Breast epithelium (tissue), 4 donors: ENCODE measurements at places on chromosomes 1 and 21. TPM values are rescaled to one million over a fixed set of nuclear protein-coding genes. Genes with fewer than 3 reads are reported as not detected.

- H3K27me3 ChIP-seq: no peaks in the 10 kb centered on the region
- H3K27ac ChIP-seq: no peak overlapping the region
- H3K36me3 ChIP-seq: no peaks in the 10 kb centered on the region
- no peak for DNase-seq
- no peak overlapping the region for H3K4me3 ChIP-seq
Observed at GRCh38 chr21:30733026-30733425, 14.0 kb downstream of the KRTAP21-2 start.

GRCh38 chr1:76247261-76247852 is 172.8 kb downstream of the ST6GALNAC3 start:
- H3K36me3 ChIP-seq: no peaks in the 10 kb centered on the region
- DNase-seq: no peak
- no peak overlapping the region for H3K4me3 ChIP-seq
- no peaks in the 10 kb centered on the region for H3K27me3 ChIP-seq

PTCH2 gene
- 1.3 TPM for total RNA-seq

- H3K4me3 ChIP-seq: no peak overlapping the region
- no peaks in the 10 kb centered on the region for H3K36me3 ChIP-seq
- DNase-seq: no peak
- H3K27me3 ChIP-seq: no peaks in the 10 kb centered on the region
Observed at GRCh38 chr21:36104317-36105300, 30.3 kb upstream of the CBR3 start.

GALE gene
- total RNA-seq: 31.2 TPM

ANGPTL7 gene
- 6.6 TPM for total RNA-seq

- H3K4me3 ChIP-seq: no peak overlapping the region
- no peaks in the 10 kb centered on the region for H3K4me1 ChIP-seq
- H3K27me3 ChIP-seq: no peaks in the 10 kb centered on the region
- no peak for DNase-seq
- H3K36me3 ChIP-seq: no peaks in the 10 kb centered on the region
- no peak overlapping the region for H3K27ac ChIP-seq
Observed at GRCh38 chr21:41561701-41562100, 53.7 kb upstream of the TMPRSS2 start.

DNA sequence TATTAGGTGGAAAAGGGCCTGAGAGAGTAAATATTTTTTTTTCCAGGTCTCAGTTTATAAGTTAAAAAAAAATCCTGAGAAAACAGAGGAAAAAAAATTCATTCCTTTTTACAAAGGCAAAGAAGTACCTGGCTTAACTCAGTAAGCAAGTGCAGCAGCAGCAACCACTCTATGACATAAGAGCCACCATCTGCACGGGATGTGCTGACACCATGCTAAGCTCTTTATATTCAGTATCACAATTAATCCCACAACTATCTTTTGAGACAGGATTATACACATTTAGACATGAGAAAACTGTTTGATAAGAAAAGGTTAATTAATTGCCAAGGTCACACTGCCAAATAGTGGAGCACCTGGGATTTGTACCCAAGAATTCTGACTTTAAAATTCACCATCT is 13.4 kb upstream of the DPT start:
- H3K4me3 ChIP-seq: no peak overlapping the region
- H3K4me1 ChIP-seq: no peaks in the 10 kb centered on the region
- no peak for DNase-seq
- H3K36me3 ChIP-seq: no peaks in the 10 kb centered on the region
- no peaks in the 10 kb centered on the region for H3K27me3 ChIP-seq

GRCh38 chr1:95780836-95781235 is 546.8 kb downstream of the RWDD3 start:
- H3K27me3 ChIP-seq: no peaks in the 10 kb centered on the region
- DNase-seq: no peak

TCP10L gene
- total RNA-seq: 0.73 TPM

DNA sequence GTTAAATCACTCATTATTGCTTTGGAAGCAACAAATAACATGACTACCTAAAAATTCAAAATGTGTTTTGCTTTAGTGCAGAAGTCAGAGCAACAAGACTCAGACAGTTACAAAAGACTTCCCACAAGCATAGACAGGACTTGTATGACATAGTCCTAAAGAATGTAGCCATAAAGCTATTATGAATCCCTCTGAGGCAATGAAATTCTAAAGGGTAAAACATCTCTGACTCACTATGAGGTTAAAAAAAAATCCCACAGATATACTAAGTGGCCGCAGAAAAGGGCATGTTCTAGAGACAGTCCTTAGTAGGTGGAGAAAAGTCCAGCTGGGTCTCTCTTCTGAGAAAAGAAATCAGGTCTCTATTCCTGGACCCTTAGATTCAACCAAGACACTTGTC is 4.9 kb downstream of the PRKAB2 start:
- no peak for DNase-seq
- H3K36me3 ChIP-seq: no peaks in the 10 kb centered on the region
- no peak overlapping the region for H3K27ac ChIP-seq
- no peaks in the 10 kb centered on the region for H3K4me1 ChIP-seq

ANKRD34A gene
- total RNA-seq: 0.59 TPM

DNA sequence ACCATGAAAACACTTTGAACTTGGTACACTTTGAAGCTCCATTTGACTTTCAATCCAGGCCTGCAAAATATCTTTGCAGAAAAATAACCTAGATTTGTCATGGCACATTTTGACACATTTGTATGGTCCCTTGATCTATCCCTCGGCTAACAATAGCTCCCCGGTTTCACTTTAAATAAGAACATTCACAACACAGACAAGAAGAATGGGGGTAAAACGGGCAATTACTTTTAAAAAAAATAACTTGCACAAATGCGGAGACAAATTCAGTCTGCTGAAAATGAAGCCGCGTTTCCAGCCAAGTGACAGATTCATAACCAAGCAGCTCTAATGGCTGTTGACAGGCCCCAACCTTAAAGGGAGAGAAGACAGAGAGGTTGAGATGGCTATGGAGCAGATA is 218.2 kb downstream of the NPHP4 start:
- H3K36me3 ChIP-seq: no peaks in the 10 kb centered on the region
- H3K27ac ChIP-seq: no peak overlapping the region
- H3K27me3 ChIP-seq: peaks cover 8% of the 10 kb centered on the region
- H3K4me1 ChIP-seq: no peaks in the 10 kb centered on the region

GRCh38 chr21:26909972-26910371 is 56.9 kb downstream of the ADAMTS5 start:
- DNase-seq: no peak
- no peak overlapping the region for H3K4me3 ChIP-seq
- no peaks in the 10 kb centered on the region for H3K4me1 ChIP-seq
- no peaks in the 10 kb centered on the region for H3K27me3 ChIP-seq
- no peaks in the 10 kb centered on the region for H3K36me3 ChIP-seq
- no peak overlapping the region for H3K27ac ChIP-seq

DNA sequence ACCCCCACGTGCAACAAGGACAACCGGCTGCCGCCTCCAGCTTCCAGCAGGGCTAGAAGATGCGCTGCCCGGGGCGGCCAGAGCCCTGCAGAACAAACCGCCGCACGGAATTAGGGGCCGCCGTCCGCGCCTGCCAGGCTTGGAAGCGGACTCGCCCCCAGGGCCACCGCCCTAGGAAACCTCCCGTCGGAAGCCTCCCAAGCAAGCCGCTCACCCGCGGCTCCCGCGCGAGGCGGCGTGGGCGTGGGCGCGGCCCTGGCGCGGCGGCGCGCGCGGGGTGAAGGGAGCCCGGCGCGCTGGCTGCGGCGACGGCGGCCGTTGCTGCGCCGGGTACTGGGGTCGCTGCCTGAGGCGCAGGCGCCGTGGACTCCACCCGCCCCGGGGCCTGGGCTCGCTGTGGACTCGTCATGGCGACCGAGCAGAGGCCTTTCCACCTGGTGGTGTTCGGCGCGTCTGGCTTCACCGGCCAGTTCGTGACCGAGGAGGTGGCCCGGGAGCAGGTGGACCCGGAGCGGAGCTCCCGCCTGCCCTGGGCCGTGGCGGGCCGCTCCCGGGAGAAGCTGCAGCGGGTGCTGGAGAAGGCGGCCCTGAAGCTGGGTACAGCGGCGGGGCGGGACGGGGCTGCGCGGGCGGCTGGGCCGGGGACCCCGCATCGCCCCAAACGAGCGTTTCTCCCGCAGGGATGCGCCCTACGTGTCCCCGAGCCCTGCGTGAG is at the start of gene SCCPDH:
TSS of gene SCCPDH (plus strand) at position 394 of the 715 bp plus-strand sequence. CDS start at position 408, 14 bp downstream.
- peak; percentile 18 for DNase-seq
- no peaks in the 10 kb centered on the region for H3K4me1 ChIP-seq
- peak within 1 kb of the TSS; percentile 74 for H3K4me3 ChIP-seq
- no peaks in the 10 kb centered on the region for H3K27me3 ChIP-seq
- no peaks in the 10 kb centered on the region for H3K36me3 ChIP-seq

DNA sequence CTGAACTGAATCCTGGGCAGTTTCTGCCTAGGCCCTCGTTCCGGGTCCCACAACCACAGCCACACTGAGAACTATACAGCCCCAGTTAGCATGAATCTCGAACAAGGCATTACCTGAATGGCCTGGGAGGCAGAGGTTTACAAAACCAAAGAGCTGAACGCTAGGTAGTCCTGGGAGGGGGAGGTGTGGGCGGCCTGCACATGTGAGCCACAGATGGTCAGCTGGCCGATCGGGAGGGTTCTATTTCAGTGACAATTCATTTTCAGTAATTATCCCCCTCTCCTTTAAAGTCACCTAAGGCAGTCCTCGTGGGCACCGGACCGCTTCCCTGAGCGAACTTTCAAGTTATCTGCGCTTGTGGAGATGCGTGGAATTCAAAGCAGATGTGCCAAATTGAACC is 111.9 kb downstream of the GLIS1 start:
- H3K4me3 ChIP-seq: no peak overlapping the region
- H3K27me3 ChIP-seq: no peaks in the 10 kb centered on the region
- no peaks in the 10 kb centered on the region for H3K36me3 ChIP-seq

DNA sequence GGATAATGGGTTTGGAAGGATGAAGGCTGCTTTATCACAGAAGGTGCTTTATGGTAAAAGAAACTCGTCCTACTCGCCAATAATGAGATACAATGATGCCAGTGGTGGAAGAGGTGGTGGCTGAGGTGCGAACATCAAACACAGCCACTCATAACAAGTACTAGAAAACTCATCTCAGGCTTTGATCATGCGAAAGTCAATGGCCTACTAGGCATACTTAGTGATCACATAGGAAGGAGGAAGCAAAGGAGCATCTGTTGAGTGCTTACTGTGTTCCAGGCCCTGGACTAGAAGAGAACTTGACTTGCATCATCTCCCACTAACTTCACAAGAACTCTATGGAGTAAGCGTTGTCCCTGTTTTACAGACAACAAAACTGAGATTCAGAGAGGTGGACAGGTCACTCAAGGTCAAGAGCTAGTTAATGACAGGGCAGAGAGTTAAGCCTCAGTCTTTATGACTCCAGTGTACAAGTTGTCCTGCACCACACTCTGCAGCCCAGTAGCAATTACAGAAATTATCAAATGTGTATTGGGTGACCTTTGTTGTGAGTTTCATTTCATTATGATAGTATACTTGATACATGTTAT is 33.6 kb downstream of the RUNX1 start:
- DNase-seq: no peak
- no peaks in the 10 kb centered on the region for H3K36me3 ChIP-seq
- H3K4me1 ChIP-seq: no peaks in the 10 kb centered on the region
- no peaks in the 10 kb centered on the region for H3K27me3 ChIP-seq

DDAH1 gene
- total RNA-seq: 24.3 TPM

PRPF38A gene
- 13.1 TPM for total RNA-seq

- H3K4me3 ChIP-seq: no peak overlapping the region
- DNase-seq: no peak
- no peaks in the 10 kb centered on the region for H3K27me3 ChIP-seq
Observed at GRCh38 chr1:186578325-186579016, 101.8 kb downstream of the PTGS2 start.

IL24 gene
- not detected for total RNA-seq

GRCh38 chr1:99648107-99648506 is 2.2 kb downstream of the PALMD start:
- H3K27me3 ChIP-seq: no peaks in the 10 kb centered on the region
- DNase-seq: peak; percentile 31
- peak overlapping the region; percentile 85 for H3K27ac ChIP-seq
- no peaks in the 10 kb centered on the region for H3K36me3 ChIP-seq
- H3K4me1 ChIP-seq: no peaks in the 10 kb centered on the region
- peak overlapping the region; percentile 41 for H3K4me3 ChIP-seq

TRIM67 gene
- total RNA-seq: not detected

STXBP3 gene
- 127 TPM for total RNA-seq

GRCh38 chr1:154335025-154335714 is 9.8 kb downstream of the ATP8B2 start:
- H3K27ac ChIP-seq: peak overlapping the region; percentile 23
- H3K4me1 ChIP-seq: no peaks in the 10 kb centered on the region
- peak; percentile 62 for DNase-seq
- no peaks in the 10 kb centered on the region for H3K27me3 ChIP-seq
- no peak overlapping the region for H3K4me3 ChIP-seq

GRCh38 chr1:229940684-229941083 is 126.4 kb upstream of the GALNT2 start:
- H3K27ac ChIP-seq: no peak overlapping the region
- no peak overlapping the region for H3K4me3 ChIP-seq
- no peaks in the 10 kb centered on the region for H3K4me1 ChIP-seq

GRCh38 chr1:52916241-52916975 is 5.1 kb downstream of the ECHDC2 start:
- no peak for DNase-seq
- H3K36me3 ChIP-seq: no peaks in the 10 kb centered on the region
- H3K27me3 ChIP-seq: no peaks in the 10 kb centered on the region
- H3K4me1 ChIP-seq: no peaks in the 10 kb centered on the region

- no peak overlapping the region for H3K27ac ChIP-seq
- no peaks in the 10 kb centered on the region for H3K27me3 ChIP-seq
- H3K4me3 ChIP-seq: no peak overlapping the region
- no peaks in the 10 kb centered on the region for H3K4me1 ChIP-seq
- no peaks in the 10 kb centered on the region for H3K36me3 ChIP-seq
Observed at GRCh38 chr1:104780470-104781078, 1030.9 kb downstream of the AMY1C start.

CNR2 gene
- total RNA-seq: not detected

DNA sequence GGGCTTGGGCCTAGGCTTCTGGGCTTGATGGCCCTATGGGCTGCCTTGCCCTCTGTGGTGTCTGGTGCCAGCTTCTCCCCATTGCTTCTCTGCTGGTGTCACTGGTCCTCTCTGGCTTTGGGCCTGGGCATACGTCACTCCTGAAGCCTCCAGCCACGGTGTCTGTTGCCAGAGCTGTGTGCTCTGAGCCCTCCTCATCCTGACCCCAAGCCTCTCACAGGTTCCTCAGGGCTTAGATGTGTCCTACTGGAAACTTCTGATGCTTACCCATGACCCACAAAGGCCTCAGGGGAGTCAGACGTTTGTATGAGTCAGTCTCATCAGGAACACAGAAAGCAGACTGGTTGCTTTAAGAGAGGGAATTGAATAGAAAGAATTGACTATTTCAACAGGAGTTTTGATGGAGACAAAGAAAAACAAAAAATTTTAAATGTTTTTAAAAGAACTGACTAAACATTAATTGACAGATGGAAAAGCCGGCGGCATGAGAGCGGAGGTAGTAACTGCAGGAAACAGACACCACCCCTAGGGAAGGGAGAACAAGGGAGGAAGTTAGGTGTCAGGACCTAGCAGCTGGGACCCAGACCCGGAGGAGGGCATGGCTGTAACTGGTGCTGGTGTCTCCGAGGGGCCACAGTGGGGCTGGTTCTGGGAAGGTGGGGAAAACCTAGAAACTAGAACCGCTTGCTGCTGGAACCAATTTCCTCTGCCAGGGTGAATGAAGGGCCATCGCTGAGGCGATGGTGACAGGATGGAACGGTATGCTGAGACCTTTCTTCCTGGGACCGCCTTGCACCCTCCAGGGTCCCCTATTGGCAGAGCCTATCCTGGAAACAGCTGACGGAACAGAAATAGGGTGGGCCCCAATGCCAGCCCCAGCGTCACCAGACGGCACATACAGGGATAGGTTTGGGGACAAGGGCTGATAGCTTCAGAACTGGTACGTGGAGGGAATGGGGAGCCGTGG is 40.0 kb upstream of the CITED4 start:
- H3K27me3 ChIP-seq: no peaks in the 10 kb centered on the region
- H3K36me3 ChIP-seq: no peaks in the 10 kb centered on the region
- H3K4me3 ChIP-seq: no peak overlapping the region

GRCh38 chr1:206834711-206835110 is 30.7 kb upstream of the IL20 start:
- H3K36me3 ChIP-seq: no peaks in the 10 kb centered on the region
- no peak overlapping the region for H3K27ac ChIP-seq
- H3K4me1 ChIP-seq: no peaks in the 10 kb centered on the region
- no peak overlapping the region for H3K4me3 ChIP-seq
